ENCODE measurements at places on chromosomes 12 and 14. TPM values are rescaled to one million over a fixed set of nuclear protein-coding genes. Genes with fewer than 3 reads are reported as not detected.

GRCh38 chr12:53978477-53979356 lies 4.0 kb upstream of the HOTAIR start:
- DNase-seq: no peak

DNA sequence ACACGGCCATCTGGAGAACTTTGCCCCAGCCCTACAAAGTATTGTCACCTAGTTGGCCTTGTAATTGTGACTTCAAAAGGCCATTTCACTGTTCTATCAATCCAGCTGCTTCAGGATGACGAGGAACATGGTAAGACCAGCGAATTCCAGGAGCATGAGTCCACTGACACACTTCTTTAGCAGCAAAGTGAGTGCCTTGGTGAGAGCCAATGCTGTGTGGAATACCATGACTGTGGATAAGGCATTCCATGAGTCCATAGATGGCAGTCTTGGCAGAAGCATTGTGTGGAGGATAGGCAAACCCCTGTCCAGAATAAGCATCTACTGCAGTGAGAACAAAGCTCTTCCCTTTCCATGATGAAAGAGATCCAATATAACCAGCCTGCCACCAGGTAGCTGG lies 1009.1 kb upstream of the USP15 start:
- no peak for DNase-seq

Gene NRXN3
- total RNA-seq: 4.2 TPM

Gene OR6C2
- not detected for total RNA-seq
